ENCODE measurements at places on chromosomes 11 and 22.

- DNase-seq, result no peak
These were observed 4.7 kb downstream of the FADS2 start for GRCh38 chr11:61832754-61833153.

DNA sequence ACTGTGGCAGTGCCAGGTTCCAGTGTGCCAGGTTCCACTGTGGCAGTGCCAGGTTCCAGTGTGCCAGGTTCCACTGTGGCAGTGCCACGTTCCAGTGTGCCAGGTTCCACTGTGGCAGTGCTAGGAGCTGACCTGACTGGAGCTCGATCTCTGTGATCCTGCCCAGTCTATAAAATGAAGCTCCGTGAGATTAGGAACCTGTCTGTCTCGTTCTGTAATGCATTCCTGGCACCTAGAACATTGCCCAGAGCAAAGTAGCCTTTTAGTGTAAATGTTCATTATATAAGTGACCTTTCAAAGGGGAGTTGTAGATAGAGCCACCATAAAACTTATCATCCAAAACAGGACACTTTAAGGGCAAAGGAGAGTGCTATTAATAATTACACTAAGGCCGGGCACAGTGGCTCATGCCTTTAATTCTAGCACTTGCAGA is 36.0 kb downstream of the ART5 start:
- DNase-seq, result no peak

GRCh38 chr11:55669376-55669775 is 7.4 kb downstream of the OR4C6 start:
- no peak for DNase-seq

DNA sequence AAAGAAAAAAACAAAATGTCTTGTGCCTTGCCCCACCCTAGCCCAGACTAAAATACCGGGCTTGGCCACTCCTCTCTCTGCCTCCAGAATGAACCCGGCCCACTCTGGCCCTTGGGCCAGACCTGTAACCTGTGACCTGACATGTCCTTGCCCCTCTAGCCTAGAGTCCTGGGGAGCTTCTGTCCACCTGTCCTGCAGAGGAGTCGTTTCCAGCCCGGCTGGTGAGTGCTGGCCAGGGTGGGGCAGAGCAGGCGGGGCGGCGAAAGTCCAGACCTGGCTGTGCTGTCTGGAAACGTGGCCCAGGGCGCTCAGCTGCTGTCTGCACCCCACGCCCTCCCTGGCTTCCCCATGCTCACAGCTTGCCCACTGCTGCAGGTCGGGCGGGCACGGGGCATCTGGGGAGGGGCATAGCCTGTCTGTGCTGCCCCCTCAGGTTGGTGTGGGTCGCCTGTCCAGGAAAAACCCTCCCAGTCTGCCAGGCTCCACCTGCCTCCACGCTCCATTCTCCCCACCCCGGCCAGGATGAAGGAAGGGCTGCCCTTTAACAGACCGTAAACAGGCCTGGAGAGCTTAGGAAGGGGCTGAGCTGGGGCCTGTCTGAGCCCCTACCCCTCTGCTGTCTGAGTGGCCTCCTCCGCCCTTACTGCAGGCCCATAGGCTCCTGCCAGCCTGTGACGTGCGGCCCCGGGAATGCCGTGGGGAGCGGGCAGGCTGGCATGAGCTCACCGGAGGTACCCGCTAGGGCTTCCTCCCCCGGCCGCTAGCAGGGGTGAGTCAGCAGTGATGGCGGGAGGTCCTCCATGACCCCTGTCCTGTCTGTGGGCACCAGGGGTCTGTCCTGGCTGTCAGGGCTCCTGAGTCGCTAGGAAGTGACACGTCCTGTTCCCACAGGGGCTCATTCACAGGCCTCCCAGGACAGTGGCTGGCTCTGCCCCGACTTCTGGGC is 1.9 kb downstream of the CD151 start:
- no peak for DNase-seq

DNA sequence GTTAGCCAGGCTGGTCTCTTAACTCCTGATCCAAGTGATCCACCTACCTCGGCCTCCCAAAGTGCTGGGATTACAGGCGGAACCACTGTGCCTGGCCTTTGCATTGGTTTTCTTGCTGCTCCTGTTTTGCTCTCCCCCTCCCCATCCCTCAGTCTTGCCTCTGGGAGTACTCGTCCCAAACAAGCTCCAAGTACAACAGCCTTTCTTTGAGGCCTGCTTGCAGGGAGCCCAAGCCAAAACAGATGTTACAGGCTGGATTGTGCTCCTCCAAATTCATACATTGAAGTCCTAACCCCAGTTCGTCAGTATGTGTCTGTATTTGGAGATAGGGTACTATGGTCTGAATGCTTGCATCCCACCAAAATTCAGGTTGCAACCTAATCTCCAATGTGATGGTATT is 8.6 kb downstream of the IGLL1 start:
- no peak for DNase-seq

DNA sequence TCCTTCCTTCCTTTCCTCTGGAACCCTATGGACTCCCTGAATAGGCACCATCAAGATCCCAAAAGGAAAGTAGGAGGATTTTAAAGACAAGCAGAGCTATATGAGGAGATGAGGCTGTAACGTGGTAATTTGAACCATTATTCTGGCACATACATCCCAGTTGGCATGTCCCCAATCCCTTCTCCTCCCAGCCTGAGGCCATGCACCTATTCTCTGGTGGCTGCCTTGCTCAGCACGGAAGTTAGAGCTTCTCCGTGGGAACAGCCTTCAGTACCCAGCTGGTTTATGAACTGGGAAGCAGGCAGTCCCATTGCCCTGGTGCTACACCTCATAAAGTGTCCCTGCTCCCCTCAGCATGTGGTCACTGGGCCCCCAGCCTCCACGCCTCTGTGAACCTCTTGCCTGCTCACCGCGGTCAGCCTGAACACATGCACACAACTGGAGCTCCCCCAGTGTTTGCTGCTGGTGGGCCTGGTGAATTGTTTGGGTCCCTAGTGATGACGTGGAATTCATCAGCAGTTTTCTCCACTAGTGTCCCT is 139.9 kb upstream of the PLET1 start:
- DNase-seq, result no peak

- DNase-seq, result no peak
These were observed 14.9 kb downstream of the SLC25A18 start for GRCh38 chr22:17578136-17578754.

- DNase-seq, result no peak
These were observed 34.4 kb downstream of the ARVCF start for GRCh38 chr22:19981961-19982920.

GRCh38 chr22:17343766-17344165 is 25.5 kb upstream of the CECR2 start:
- no peak for DNase-seq

GRCh38 chr11:64063777-64064176 is 28.0 kb downstream of the FLRT1 start:
- DNase-seq, result no peak

DNA sequence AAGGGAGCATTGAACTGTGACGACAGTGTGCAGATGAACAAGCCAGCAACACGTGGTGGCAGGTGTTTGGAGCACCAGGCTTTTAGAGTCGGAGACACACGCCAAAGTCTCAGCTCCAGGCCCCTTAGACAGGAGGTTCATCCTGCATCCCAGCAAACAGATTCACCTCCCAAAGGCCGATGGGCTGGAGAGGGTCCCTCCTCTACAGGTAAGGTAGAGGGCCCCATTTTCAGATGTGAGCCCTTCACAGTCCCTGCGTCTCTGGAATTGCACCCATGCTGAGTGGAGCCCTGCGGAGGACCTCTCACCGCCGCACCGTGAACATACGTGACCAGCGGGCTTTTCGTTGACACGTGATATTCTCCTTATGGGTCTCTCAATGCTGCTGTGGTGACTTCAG is 109.0 kb upstream of the B3GAT1 start:
- DNase-seq, result no peak

DNA sequence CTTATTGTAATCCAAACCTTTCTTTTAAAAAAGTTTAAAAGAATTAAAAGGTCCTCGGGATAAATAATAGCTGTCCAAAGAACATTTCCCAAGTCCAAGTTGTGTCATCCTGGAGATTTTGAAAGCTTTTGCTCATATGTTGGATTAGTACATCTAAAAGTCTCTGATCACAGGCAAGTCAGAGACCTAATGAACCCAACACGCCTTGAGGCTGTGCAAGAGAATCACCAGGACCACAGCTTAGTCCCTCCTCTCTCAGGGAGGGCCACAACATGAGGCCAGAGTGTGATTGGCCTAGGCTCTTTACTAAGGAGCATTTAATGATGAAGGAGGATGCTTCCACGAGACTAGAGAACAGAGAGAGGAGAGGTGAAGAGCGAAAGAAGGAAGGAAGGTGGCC is 98.7 kb upstream of the OR5AK2 start:
- no peak for DNase-seq

DNA sequence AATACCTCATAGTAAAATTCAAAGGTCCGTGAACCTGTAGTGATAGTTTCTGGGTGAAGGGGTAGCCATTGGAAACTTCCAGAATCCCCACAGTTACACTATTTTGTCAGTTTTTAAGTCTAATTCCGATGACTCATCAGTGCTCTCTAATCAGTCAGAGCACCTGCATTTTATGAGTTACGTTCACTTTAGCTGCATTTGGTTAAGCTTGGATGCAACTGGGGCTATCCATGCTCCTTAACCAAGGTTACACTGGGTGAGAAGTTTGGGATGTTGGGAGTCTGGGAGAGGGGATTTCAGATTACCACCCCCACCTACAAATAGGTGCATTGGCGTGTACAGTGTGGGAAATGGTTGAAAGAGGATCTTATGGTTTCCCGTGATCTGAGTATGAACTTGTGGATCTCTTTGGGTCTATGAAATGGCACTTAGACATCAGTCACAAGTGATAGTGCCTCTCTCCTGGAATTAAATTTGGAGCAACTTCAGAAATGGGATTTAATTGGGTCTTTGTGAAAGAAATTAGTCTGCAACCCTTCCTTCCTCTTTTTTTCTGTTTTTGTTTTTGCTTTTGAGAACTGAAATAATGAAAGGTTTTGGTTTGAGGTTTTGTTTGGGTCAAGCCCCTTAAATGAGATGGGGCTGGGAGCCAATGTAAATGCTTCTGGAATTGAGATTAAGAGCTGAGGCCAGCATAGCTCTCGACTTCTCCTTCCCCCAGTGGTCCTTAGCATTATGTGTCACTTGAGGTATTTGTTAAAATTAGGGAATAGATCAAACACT is 31.5 kb downstream of the EHF start:
- no peak for DNase-seq

DNA sequence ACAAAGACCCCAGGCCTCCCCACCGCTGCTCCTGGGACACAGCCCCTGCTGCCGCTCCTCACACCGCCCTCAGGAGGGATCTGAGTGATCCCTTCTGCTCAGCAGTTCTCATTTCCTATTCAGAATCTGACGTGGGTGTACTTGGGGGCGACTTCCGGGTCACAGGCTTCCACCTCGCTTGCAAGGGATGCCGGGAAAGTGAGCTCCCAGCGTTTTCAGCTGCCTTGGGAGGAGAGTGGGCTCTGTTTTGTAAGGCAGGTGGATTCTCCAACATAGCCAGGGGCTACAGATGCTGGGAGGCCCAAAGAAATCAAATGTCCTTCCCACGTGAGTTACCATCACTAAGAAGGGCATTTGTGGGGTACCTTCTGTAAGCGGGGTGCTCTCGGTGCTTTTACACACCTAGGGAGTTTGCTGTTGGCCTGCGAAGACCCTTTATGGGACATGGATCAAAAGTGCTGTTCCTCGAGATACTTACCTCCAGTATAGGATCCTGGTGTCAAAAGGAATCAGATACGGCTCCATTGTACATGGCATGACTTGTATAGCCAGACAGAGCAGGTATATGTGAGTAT is 9.7 kb upstream of the LRRC10B start:
- DNase-seq, result no peak

DNA sequence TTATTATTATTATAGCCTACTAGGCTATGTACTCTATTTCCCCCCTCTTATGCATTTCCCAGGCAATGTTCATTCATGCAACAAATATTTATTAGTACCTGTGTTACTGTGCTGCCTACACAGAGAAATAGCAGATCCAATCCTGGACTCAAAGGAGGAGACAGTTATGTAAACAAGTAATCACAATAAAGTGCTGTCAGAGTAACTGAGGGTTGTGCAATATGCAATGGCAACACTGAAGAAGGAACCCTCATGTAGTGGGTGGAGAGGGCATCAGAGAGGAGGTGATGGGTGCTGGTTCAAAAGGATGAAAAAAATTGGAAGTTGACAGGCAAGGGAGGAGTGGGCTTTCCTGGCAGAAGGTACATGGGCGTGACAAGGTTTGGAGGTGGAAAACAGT is 886 bp upstream of the P4HA3 start:
- no peak for DNase-seq

GRCh38 chr11:128334311-128335044 is 252.9 kb downstream of the ETS1 start:
- no peak for DNase-seq

DNA sequence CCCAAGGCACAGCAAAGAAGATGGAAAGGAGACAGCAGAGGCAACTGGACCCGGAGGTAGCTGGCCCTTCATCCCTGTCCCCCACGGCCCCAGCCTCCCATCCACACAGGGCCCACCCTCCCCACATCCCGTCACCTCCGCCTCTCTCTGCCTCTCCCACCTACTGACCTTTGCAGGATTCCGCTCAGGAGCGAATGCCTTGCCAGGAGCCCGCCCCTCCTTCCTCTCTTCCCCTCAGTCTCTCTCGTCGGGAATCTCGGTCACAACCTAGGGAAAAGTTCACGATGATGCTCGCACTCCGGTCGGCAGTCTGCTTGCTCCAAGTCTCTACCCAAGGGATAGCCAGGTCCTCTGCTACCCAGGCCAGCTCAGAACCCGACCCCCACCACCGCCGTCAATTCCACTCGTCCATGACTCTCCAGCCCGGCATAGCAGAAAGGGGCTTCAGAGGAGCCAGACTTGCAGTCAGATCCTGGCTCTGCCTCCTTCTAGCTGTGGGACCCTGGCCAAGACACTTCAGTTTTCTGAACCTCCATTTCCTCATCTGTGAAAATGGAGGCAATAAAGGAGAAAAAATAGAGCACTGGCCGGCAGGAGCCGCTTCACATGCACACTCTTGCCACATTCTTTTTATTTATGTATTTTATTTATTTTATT is 10.2 kb downstream of the AHNAK start:
- no peak for DNase-seq

GRCh38 chr11:115645631-115646317 is 141.6 kb upstream of the CADM1 start:
- DNase-seq, result no peak

GRCh38 chr11:117197006-117197405 is 2.2 kb upstream of the TAGLN start:
- no peak for DNase-seq

GRCh38 chr11:101748572-101749344 is 165.0 kb upstream of the TRPC6 start:
- no peak for DNase-seq

GRCh38 chr11:34226210-34226609 is 120.8 kb downstream of the NAT10 start:
- no peak for DNase-seq

DNA sequence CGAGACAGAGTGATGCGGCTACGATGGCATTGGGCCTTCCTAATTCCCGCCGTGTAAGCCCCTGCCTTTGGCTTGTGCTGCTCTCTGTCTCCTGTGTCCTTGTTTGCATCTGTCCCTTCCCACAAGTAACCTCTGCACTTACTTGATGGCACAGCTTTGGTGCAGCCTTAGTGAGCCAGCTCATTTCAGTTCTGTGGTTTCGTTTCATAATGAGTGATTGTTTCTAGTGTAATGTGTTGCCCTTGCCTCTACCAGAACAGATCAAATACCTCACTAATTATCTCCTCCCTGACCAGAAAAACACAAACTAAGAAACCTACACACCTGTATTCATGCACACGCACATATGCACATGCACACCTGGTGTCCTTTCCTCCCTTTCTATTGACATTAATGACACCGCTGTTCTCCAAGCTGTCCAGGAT is 58.8 kb downstream of the GRK3 start:
- DNase-seq, result no peak

- DNase-seq, result no peak
These were observed 1.9 kb downstream of the HTR3B start for GRCh38 chr11:113906516-113906915.

All from stimulated activated CD4-positive, alpha-beta T cell treated with anti-CD3 and anti-CD28 coated beads, Interleukin-1b, Interleukin-23, amount 100 ng/mL, for 4 hours (primary cell).